Activated CD4-positive, alpha-beta T cell treated with anti-CD3 and anti-CD28 coated beads for 24 hours (primary cell): ENCODE measurements at places on chromosomes 2 and 18.
A peak's percentile ranks its signal among the peaks of the same experiment; 100 is the strongest.

GRCh38 chr2:38128653-38129052 lies 52.7 kb upstream of the CYP1B1 start:
- no peak for DNase-seq

GRCh38 chr2:84234103-84234502 lies 225.0 kb downstream of the SUCLG1 start:
- DNase-seq = no peak

GRCh38 chr2:10330700-10331026 lies 28.0 kb downstream of the HPCAL1 start:
- DNase-seq = no peak

GRCh38 chr2:162152147-162152546 lies at the start of gene GCG:
Gene GCG (minus strand): TSS chr2:162152247. CDS start chr2:162149178, 3,069 bp downstream.
- no peak for DNase-seq

GRCh38 chr2:222754324-222754930 lies 83.0 kb downstream of the MOGAT1 start:
- no peak for DNase-seq

DNA sequence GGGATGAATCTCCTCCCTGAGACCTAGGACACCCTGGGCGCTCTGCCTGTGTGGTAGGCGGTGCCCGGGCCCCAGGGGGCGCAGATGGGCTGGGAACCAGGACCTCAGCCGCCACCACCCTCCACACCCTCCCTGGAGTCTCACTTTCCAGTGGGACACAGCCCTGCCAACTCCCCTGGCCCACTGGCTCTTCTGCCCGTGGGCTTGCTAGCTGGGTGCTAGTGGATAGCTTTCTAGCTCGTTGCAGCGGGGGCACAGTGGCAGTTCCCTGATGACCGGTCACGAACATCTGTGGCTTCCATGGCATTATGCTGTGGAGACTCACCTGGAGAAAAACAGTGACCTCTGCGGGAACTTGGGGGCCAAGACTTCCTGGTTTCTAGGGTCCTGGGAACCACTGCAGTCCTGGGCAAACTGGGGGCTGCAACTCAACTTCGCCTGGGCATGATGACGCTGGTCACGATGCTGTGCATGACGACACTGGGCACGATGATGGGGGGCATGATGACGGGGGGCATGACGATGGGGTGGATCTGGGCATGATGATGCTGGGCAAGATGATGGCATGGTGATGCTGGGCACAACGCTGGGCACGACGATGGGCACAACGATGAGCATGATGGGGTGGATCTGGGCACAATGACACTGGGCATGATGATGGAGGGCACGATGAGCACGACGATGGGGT lies 31.0 kb upstream of the ALLC start:
- DNase-seq = no peak

GRCh38 chr2:151844211-151844896 lies 16.1 kb upstream of the ARL5A start:
- DNase-seq = no peak

DNA sequence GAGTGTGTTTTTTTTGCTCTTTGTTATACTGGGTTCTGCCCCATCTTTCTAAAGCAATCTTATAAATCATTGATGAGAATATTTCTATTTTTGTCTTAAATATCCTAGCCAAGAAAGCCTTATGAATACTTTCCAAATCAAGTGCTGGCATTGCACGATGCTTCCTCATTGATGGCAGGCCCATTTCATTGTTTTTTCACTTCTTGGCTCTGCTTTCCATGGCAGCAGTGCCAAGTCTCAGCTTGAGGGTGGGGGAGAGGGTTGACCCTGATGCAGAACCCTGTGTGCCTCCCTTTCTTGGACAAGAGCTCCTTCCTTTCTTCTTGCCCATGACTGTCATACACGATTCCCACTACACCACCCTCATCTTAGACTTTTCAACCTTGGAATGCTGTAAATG lies 16.7 kb upstream of the CELF4 start:
- DNase-seq = no peak

DNA sequence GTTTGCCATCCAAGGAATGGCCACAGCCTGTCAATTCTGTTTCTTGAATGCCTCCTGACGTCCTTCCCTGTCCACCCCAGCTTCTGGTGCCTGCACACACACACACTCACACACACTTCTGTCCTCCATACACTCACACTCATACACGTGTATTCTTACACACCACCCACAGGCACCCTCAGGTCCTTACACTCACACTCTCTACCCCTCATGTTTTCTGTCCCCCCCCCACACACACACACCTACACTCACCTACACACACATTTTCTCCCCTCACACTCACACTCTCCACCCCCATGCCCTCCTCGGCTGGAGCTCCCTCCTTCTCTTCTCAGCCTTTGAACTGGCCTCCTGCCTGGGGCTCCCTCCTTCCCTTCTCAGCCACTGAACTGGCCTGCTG lies 148.0 kb upstream of the SALL3 start:
- DNase-seq = no peak

DNA sequence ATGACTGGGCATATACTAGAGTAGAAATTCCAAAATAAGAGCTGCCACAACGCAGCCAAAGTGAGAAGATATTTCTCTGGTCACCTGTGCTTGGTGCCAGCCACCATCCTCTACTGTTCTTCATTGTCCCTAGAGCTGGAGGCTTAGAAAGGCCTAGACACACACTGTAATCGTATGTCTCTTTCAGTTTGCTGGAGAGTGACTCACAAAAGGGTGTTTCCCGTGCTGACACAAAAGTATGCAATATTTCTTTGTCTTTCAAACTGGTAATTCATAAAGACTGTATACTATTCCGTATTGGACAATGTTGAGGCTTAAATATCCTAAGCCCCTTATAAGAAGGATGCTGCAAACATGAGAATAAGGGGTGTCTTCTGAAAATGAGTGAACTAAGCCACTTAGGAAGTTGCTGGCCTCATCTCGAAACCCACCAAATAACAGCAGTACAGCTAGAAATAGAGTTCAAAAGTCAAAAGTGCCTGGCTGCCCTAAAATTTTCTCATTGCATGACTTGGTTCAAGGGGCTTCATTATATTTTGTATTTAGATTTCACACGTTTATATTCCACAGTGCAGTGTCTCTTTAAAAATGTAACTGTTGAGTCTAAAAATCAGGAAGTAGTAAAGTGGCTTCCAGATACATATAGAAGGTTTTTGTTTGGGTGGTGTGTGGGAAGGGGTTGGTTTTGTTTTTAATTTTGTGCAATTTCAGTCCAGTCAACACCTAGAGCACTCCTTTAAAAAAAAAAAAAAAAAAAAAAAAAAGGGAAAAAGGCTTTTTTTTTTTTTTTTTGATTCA lies 601.1 kb downstream of the ARHGAP15 start:
- DNase-seq = peak; percentile 12

GRCh38 chr2:60064687-60065389 lies 488.6 kb downstream of the BCL11A start:
- no peak for DNase-seq

- no peak for DNase-seq
Measured at GRCh38 chr18:11165138-11165537, 15.8 kb upstream of the PIEZO2 start.

- no peak for DNase-seq
Measured at GRCh38 chr2:28687640-28688385, 63.8 kb upstream of the PPP1CB start.

GRCh38 chr2:68689553-68690537 lies 44.8 kb upstream of the ARHGAP25 start:
- no peak for DNase-seq

DNA sequence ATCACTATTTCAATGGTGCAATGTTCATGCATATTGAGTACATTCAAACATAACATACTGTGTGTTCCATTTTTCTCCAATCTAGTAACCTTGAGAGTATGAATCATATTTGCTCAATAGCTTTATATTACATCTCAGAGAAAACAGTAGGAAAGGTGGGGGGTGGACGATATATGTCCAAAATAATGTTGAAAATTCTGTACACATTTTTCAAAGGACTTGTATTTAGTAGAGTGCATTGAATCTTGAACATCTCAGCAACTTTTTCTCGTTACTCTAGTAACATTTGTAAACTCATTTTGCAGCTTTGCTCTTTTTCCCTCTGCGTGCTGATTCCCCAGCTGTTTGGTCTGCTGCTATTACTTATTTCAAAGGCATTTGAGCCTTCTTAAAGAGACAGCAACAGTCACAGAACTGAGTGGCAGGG lies 1487.0 kb downstream of the LRP1B start:
- DNase-seq = no peak

DNA sequence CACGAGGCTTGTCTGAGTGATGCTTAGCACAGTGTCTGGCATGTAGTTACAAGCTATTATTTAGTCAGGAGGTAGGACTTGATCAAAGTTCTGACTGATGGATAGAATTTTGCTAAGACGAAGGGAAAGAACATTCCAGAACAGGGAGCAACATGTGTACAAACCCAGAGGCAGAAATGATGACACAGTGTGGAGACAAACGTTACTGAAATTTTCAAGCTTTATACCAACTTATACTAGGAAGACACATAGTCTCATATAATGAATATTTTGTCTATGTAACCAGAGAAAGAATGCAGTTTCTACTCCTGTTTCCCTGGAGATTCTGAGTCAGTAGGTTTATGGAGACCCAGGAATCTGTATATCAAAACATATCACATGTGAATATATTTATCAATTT lies 123.4 kb downstream of the FAM124B start:
- DNase-seq = no peak

- DNase-seq = no peak
Measured at GRCh38 chr2:207051385-207051965, 112.2 kb downstream of the CPO start.

GRCh38 chr2:106184857-106185256 lies 9.2 kb downstream of the UXS1 start:
- DNase-seq = no peak

DNA sequence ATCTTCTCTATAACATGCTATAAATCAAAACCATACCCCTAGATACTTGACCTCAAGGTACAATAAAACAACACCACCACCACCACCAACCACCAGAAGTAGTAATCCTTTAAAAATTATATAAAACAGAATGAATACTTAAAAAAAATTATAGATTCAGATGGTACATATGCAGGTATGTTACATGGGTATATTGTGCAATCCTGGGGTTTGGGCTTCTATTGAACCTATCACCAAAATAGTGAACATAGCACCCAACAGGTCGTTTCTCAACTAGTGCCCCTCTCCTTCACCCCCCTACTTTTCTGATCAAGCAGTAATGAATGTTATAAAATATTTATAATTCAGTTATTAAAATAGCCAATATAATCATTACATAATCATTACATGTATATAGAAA lies 71.1 kb upstream of the CHN1 start:
- DNase-seq = no peak

DNA sequence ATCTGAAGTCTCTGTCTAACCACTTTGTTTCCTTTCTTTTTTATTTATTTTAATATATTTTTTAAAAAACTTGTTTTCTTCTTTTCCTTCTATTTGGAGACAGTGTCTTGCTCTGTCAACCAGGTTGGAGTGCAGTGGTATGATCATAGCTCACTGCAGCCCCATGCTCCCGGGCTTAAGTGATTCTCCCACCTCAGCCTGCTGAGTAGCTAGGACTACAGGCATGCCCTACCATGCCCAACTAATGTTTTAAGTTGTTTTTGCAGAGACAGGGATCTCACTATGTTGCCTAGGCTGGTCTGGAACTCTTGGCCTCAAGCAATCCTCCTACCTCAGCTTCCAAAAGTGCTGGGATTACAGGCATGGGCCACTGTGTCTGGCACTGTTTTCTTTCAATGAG lies 81.1 kb upstream of the TLK1 start:
- no peak for DNase-seq

GRCh38 chr18:62479574-62479973 lies 43.3 kb upstream of the ZCCHC2 start:
- no peak for DNase-seq

GRCh38 chr2:179272406-179273192 lies 8.0 kb upstream of the SESTD1 start:
- DNase-seq = no peak

DNA sequence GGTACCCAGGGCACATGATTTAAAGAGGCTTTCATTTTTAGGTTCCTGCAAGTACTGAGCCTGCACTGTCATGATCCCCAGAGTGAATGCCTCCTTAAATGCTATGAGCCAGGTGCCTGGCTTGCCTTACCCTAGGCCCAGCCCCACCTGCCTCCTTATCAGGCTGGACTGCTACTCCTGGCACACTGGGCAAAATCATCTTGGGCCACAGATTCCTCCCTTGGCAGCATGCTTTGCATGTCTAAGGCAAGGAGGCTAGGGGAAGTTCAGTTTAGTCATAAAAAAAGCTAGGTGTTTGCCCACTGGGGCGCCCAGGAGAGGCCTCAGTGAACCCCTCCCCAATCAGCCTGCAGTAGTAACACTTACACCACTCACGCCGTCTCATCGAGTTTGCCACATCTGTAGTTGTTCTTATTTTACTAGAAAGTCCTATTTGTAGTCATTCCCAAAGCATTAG lies 45.1 kb downstream of the LBH start:
- no peak for DNase-seq

- no peak for DNase-seq
Measured at GRCh38 chr2:193187816-193188215, 993.1 kb upstream of the TMEFF2 start.

GRCh38 chr2:72781480-72781879 lies 44.4 kb downstream of the EXOC6B start:
- no peak for DNase-seq

DNA sequence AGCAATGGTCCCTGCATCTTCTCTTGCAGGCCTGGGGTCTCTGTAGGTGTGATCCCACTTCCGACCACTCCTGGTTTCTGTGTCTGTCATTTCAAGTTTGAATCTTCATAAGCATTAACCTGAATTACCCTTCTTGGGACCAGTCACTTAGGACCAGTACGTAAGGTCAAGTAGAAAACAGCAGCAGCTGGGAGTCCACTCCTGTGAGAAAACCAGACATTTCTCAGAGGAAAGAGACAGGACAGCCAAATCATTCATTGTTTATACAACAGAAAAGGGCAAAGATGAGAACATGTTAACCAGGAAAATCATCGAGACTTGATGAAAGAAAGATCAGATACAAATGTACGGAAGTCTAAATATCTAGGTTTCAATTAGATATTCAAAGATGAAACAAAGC lies 163.0 kb downstream of the MREG start:
- no peak for DNase-seq

DNA sequence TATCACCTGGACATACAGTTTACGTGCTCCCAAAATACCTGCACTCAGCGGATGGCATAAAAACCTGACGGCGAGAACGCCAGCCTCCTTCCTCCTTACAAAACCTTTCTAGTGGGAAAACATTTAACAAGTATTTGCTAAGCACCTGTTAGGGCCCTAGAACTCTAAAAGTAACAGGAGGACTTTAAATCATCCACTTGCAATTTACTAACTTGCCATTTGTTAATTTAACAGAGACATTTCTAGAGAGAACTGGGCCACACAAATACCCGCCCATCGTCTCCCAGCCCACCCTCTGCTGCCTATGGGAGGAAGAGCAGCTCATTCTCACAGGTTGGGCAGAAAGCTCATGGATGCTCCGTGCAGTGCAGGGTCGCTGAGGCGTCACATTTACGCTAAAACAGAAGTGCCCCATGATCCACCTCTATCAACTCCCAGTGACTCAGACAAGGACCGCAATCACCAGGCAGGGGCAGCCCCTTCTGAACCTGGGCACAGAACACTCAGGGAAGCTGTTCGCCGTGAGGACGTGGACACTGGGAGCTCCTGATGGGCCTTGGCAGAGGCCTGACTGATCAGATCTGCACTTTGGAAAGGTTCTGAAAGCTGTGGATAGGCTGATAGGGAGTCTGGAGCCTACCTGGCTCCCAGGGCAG lies 106.9 kb downstream of the HDAC4 start:
- peak; percentile 48 for DNase-seq
